ENCODE measurements at places on chromosomes 5 and 9.

- DNase-seq: peak; percentile 30
Observed at GRCh38 chr5:145830594-145830993, 4.5 kb downstream of the PRELID2 start.

GRCh38 chr9:31519826-31520225 is 864.6 kb upstream of the ACO1 start:
- peak; percentile 53 for DNase-seq

- peak; percentile 57 for DNase-seq
Observed at GRCh38 chr5:114185274-114185673, 176.6 kb upstream of the KCNN2 start.

GRCh38 chr9:95284162-95285080 is 33.1 kb downstream of the FANCC start:
- DNase-seq: no peak

DNA sequence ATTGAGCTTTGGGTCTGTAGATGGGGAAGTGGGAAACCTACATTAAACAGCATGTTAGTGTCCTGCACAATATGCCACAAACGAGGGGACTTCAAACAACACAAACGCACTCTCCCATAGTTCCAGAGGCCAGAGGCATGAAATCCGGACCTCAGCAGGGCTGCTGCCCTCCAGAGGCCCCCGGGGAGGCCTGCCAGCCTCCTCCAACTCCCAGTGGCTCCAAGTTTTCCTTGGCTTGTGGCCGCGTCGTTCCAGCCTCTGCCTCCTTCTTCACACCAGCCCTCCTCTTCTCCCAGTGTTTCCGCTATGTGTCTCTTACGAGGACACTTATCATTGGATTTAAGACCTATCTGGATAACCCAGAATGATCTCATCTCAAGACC is 13.3 kb upstream of the COL5A1 start:
- DNase-seq: no peak

GRCh38 chr9:93084471-93084881 is 11.5 kb upstream of the CARD19 start:
- DNase-seq: no peak

- DNase-seq: no peak
Observed at GRCh38 chr5:146690880-146691355, 174.9 kb upstream of the GPR151 start.

DNA sequence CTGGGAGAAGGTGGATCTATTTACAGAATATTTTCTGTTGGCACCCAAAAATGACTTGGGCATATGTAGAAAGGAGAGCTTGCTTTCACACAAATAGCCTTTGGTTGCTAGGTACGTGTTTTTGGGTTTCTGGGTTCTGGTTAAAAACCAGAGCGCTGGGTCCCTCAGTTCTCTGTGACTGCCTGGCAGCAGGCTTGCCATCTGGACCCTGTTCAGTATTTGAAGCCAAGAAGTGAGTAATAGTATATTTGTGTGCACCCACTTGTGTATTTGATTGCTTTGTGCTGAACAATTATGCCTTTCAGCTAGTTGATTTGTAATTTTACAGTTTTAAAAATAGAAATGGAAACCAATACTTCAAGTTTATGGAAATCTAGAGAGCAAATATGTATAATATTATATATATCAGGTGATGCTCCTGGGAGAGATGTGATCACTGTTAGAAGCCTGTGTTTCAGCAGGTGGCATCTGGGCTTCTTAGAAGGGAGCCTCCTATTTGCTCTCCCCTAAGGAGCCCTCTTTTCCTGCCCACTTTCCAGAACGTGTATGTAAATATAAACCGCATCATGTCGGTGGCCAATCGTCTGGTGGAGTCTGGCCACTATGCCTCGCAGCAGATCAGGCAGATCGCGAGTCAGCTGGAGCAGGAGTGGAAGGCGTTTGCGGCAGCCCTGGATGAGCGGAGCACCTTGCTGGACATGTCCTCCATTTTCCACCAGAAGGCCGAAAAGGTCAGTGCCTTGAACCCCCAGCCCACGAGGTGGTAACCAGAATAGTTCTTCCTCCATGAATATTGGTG is 153.6 kb downstream of the TRIO start:
- DNase-seq: no peak

DNA sequence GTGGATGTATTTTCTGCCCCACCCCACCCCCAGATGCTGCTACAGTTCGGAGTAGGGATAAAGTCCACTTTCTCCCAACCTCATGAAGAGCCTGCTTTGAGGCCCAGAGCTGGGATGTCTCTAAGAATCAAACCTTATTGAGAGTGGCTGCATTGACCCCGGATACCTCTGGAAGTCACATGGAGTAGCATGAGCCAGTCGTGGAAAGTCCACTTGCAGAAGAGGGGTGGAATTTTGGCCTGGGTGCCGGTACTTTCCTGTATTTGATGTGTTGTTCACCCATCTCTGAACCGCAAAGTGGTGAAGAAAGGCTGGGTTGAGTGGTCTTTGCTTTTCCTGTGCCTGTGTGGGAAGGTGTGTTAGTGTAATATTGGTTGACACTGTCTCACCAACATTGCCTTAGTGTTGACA is 3.7 kb downstream of the OTULIN start:
- DNase-seq: no peak

GRCh38 chr9:88783711-88784083 is 207.6 kb upstream of the S1PR3 start:
- DNase-seq: no peak

- DNase-seq: no peak
Observed at GRCh38 chr5:160134332-160134731, 15.1 kb upstream of the PWWP2A start.

DNA sequence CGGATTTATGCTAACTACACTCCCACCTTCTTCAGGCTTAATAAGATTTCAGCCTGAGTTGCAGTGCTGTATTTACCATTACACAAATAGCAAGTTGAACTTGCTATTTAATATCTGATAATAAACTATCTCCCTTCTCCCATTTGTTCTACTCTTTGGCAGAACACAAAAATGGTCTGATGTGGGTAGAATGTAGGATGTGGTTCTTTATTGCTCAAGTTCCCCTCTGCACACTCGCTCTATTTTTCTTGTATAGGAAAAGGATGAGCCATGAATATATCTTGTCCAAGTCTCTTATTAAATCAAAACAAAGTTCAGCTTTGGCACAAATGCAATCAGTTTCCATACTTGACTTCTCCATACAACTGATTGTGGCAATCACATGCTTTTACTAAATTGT is 37.2 kb upstream of the KIF2A start:
- no peak for DNase-seq

- peak; percentile 72 for DNase-seq
Observed at GRCh38 chr9:83956436-83957247, 23.4 kb downstream of the HNRNPK start.

- no peak for DNase-seq
Observed at GRCh38 chr9:127943011-127943662, 5.5 kb upstream of the DPM2 start.

- peak; percentile 67 for DNase-seq
Observed at GRCh38 chr5:96377167-96377566, 55.9 kb downstream of the PCSK1 start.

- no peak for DNase-seq
Observed at GRCh38 chr9:5453004-5453403, 2.7 kb downstream of the CD274 start.

DNA sequence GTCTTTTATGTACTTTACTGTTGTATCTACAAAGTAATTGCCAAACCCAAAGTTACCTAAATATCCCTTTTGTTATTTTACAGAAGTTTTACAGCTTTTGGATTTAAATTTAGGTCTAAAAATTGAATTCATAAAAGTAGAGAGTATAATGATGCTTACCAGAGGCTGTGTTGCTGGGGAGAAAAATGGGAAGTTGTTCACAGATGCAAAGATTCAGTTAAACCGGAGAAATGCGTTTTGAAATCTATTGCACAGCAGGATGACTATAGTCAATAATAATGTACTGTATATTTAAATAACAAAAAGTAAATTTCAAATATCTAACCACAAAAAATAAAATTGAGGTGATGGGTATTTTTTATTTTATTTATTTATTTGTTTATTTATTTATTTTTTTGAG is 2.6 kb upstream of the ANKRD18A start:
- DNase-seq: no peak

- no peak for DNase-seq
Observed at GRCh38 chr5:86689103-86689729, 71.5 kb downstream of the COX7C start.

DNA sequence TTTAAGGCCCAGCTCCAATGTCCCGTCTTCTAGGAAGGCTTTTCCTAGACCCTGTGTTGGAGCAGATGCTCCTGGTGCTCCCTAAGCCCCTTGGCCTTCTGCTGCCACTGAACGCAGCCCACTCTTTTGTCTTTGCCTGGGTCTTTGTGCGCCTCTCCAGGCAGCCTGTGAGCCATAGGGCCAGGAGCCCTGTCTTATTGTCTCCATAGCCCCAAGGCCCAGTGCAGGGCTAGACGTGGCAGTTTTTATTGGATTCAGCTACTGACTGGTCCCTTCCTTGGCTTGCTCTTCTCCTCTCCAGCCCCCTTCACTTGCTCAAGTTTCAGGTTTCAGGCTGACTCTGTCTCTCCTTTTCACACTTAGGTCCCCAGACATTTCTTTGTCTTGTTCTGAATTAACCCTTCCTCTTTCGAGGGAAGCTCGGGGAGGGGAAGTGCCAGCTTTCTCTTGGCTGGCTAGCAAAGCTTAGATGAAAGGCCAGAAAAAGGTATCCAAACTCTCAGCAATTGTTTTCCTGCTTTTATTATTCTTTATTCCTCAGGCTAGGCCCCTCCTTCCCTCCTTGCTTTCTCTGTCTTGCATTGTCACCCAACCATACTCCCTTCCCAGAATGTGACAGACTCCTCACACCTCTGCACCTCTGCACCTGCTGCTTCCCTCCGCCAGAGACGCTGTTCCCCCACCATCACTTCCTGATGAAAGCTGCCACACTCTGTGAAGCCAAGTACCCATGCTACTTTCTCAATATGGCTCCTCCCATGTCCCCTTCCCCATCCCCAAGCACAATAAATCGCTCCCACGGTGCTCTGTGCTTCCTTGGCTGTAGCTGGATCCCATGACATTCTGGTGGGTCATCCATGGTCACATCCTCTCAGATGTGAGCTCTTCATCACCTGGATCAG is 101.6 kb upstream of the CPEB4 start:
- DNase-seq: no peak

- no peak for DNase-seq
Observed at GRCh38 chr5:133668458-133668857, 56.1 kb upstream of the FSTL4 start.

- DNase-seq: no peak
Observed at GRCh38 chr9:131517761-131518190, 13.3 kb downstream of the UCK1 start.

- DNase-seq: no peak
Observed at GRCh38 chr5:61758711-61759110, 426.7 kb downstream of the ZSWIM6 start.

DNA sequence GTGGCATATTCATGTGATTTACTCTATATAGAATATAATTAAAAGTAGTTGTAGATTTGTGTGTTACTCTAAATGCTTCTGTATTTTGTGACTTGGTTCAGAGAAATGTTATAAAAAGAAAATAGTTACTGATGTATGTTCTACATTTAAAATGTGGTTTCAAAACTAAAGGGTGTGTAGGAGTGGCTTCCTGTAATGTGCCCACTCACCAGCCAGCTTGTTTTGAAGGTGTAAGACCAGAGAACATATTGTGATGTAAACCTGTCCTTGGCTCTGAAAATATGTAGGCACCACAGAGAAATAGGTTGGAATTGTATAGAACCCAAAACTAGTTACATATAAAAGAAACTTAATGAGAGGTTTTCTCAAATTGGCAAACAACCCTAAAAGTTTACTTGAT is 51.2 kb upstream of the ARRDC3 start:
- DNase-seq: no peak

DNA sequence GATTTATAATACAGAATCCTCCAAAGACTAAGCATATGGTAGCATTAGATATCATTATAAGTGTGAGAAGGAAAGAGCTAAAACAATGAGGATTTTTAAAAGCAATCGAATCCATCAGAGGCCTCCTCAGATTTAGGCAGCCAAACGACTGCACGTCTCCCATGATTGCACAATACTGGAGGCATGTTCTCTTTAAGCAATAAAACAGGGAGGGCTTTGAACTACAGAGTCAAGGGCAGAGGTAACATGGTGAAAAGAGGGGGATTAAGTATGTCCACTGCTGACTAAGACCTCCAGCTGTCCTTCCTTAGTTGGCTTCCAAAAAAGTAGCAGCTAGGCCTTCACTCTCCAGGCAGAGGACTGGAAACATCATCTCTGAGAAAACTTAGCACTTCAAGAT is 298.7 kb upstream of the RGMB start:
- DNase-seq: no peak

- DNase-seq: no peak
Observed at GRCh38 chr5:113523168-113523567, 9.7 kb downstream of the YTHDC2 start.

- DNase-seq: peak; percentile 29
Observed at GRCh38 chr9:6873857-6874256, 116.1 kb downstream of the KDM4C start.

GRCh38 chr5:37308793-37309192 is 59.6 kb upstream of the CPLANE1 start:
- no peak for DNase-seq

- no peak for DNase-seq
Observed at GRCh38 chr9:130124085-130124860, 47.9 kb upstream of the NCS1 start.

- peak; percentile 73 for DNase-seq
Observed at GRCh38 chr9:108182950-108183381, 672.8 kb downstream of the ACTL7B start.

- DNase-seq: no peak
Observed at GRCh38 chr5:173715607-173716006, 99.2 kb upstream of the BOD1 start.

- DNase-seq: no peak
Observed at GRCh38 chr9:130018265-130018664, 24.7 kb downstream of the FNBP1 start.

- no peak for DNase-seq
Observed at GRCh38 chr9:2923766-2924379, 80.0 kb upstream of the PUM3 start.

- DNase-seq: no peak
Observed at GRCh38 chr5:162811071-162811470, 626.3 kb upstream of the CCNG1 start.

DNA sequence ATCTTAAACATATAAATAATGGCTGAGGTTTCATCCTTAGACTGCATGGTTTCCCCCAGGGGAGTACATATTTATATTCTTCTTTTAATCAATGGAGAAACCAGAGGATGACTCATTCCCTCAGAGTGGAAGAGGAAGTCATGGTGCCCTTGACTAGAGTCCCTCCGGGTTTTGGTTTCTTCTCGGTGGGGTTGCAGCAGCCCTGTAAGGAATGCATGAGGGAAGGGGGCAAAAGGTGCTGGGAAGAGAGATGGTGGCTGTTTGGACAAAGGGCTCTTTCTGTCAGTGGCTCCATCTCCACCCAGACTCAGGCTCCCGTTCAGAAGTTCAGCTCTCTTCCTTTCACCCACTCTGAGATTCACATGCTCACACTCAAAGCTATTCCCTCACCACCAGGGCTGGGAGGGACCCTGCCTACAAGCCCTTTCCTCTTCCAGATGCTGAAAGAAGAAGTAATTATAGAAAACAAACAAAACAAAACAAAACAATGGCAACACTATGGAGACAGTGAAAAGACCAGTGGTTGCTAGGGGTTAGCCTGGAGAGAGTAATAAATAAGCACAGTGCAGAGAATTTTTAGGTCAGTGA is 129.8 kb upstream of the IL12B start:
- peak; percentile 71 for DNase-seq
